HFFc6 (cell line): ENCODE measurements at places on chromosomes 2 and 18. TPM values are rescaled to one million over a fixed set of nuclear protein-coding genes. Genes with fewer than 3 reads are reported as not detected.
A peak's percentile ranks its signal among the peaks of the same experiment; 100 is the strongest.

- peak; percentile 77 for DNase-seq
These were observed 2.3 kb upstream of the PLEKHH2 start for GRCh38 chr2:43634604-43635306.

- DNase-seq, result peak; percentile 44
These were observed 22.1 kb upstream of the SERTAD2 start for GRCh38 chr2:64675860-64676259.

GRCh38 chr2:187917535-187917934 is 363.3 kb upstream of the TFPI start:
- DNase-seq, result peak; percentile 3

DNA sequence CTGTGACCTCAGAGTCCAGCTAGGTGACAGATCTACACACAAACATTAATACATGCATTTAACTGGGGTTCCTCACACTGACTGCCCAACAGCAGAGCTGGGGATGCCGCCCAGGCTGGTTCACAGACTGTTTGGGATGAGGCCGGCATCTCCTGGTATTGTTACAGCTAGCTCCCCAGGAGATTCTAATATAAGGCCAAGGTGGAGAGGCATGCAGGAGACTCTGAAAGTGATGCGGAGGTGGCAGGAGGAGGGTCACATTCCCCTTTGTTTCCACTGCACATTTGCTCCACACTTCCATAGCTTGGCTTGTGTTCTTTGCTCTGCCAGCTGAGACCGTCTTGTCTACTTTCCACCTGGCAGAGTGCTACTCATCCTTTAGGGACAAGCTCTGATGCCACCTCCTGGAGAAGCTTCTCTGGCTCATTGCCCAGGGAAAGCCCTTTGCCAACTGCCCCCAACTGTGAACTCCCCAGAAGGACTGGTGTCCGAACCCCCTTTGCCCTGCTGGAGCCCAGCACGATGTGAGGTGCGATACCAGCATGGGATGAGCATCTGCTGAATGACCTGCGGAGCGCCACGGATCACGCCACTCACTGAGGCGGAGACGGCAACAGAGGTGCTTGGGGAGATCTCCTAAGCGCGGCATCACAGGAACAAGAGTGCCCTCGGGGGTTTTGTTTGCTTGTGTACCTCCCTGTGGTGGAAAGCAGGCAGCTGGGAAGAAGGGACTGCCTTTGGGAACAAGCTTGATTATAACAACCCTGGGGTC is 88.8 kb downstream of the UXS1 start:
- no peak for DNase-seq

- no peak for DNase-seq
These were observed 176.4 kb downstream of the MYO3B start for GRCh38 chr2:170354388-170354787.

DNA sequence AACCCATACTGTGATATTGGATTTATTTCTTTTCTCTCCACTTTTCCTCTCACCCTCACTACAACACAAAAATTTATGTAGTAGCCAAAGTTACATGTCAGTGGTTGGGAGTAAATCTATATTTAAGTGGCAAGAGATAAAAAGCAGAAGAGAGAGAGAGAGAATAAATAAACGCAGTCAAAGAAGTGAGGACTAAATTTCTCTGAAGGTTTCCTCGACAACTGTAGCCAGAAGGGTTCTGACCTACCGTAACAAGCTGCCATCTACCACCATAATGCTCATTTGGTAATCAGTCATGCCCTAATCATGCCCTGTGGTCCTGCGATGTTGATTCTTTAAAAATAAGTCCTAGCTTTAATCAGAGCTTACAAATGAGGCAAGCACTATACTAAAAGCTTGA is 9.1 kb downstream of the ARHGAP28 start:
- DNase-seq, result no peak

- no peak for DNase-seq
These were observed 72.3 kb downstream of the R3HDM1 start for GRCh38 chr2:135603543-135603942.

- no peak for DNase-seq
These were observed 142.6 kb upstream of the MSH6 start for GRCh38 chr2:47640356-47640755.

Gene TLX2
- 0.31 TPM in 1 of 2 replicates, not detected in the other for total RNA-seq

Gene RGPD3
- total RNA-seq, result 0.07 to 0.12 TPM (median 0.09 TPM) in 3 replicates

Gene PCARE
- not detected in 2 replicates for total RNA-seq

Gene SOWAHC
- 9.4 and 11.1 TPM in 2 replicates for total RNA-seq

Gene ATP8B1
- 86.3 to 117 TPM (median 106 TPM) in 3 replicates for total RNA-seq

Gene IL1RN
- total RNA-seq, result not detected in 2 replicates
